Activated T-cell treated with anti-CD3 and anti-CD28 coated beads, Interleukin-2, amount 50 U/mL, for 24 hours (primary cell): ENCODE measurements at places on chromosomes 5 and 9.
A peak's percentile ranks its signal among the peaks of the same experiment; 100 is the strongest.

- DNase-seq = peak; percentile 20
- H3K27me3 ChIP-seq = no peaks in the 10 kb centered on the region
- H3K27ac ChIP-seq = no peak overlapping the region
Observed at GRCh38 chr5:132760601-132761317, 13.5 kb downstream of the CCNI2 start.

DNA sequence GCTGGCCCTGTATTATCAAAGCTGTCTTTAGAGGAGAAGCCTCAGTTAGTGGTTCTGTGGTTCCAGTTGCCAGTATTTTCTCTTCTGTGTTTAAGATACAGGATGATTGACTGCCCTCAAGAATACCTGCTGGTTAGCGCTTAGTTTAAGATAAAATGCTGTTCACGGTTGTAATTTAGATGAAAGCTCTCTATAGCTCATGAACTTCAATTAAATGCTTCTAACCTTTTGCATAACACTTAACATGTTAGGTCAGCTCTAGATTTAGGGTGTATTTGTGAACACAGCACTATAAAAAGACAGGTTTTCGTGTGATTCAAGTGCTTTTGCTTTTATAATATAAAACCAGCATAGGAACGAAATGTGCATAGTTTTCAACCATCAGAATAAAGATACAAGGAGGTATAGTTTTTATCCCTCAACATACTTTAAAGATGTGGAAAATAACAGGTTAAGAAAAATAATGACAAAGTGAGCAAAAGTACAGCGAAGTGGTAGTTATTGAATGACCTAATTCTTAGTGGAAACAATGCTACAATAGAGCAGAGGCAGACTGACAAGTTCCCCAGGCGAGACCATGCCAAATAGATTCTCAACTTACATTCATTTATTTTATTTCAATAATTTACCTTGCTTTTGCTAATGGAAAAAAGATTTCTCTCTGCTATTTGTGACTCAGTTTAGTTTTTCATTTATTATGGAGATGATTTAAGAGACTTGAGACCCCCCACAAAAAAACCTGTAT lies 602.6 kb upstream of the DMAC1 start:
- no peaks in the 10 kb centered on the region for H3K4me1 ChIP-seq
- H3K4me3 ChIP-seq = no peak overlapping the region

DNA sequence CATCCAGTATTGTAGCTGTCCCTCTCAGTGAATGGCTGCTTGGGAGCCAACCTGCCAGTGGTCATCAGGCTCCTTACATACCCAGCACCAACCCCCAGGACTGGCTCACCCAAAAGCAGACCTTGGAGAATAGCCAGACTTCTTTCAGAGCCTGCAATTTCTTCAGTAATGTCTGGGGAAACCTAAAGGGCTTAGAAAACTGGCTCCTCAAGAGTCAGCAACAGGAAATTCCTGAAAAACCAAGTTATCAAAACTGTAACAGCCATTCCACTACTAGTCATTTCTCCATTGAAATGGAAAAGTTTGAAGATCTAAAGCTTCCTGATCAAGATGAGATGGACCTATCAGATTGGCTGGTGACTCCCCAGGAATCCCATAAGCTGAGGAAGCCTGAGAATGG lies 12.3 kb upstream of the STING1 start:
- H3K4me3 ChIP-seq = no peak overlapping the region
- H3K27ac ChIP-seq = no peak overlapping the region
- peaks cover 25% of the 10 kb centered on the region for H3K4me1 ChIP-seq
- H3K27me3 ChIP-seq = no peaks in the 10 kb centered on the region

GRCh38 chr9:2425676-2426075 lies 195.9 kb upstream of the VLDLR start:
- DNase-seq = no peak
- no peaks in the 10 kb centered on the region for H3K4me1 ChIP-seq
- H3K4me3 ChIP-seq = no peak overlapping the region
- H3K27me3 ChIP-seq = peaks cover 3% of the 10 kb centered on the region

- no peak for DNase-seq
- peaks cover 14% of the 10 kb centered on the region for H3K4me1 ChIP-seq
- no peak overlapping the region for H3K4me3 ChIP-seq
- H3K27ac ChIP-seq = no peak overlapping the region
- H3K36me3 ChIP-seq = no peaks in the 10 kb centered on the region
Observed at GRCh38 chr5:115379622-115380344, 83.3 kb upstream of the CCDC112 start.

DNA sequence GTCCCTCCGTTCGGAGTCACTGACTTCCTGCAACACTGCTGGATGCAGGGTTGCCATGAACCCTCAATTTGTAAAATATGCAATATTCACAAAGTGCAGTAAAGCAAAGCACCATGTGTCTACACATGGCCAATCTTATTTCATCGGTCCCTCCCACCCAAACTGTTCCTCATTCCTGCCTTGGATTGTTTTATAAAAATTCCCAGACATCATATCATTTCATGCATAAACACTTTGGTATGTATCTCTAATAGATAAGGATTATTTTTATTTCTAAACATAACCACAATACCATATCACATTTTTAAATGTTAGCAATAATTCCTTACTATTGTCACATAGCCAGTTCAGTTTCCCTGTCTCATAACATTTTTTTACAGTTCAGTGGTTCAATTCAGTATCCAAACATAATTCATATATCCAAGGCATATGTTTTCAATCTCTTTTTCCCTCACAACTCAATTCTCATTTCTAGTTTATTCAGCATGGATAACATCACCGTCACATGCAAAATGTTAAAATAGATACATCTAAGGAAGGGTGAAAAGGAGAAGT lies 82.0 kb upstream of the PCAT7 start:
- no peak for DNase-seq
- H3K4me3 ChIP-seq = no peak overlapping the region
- no peaks in the 10 kb centered on the region for H3K4me1 ChIP-seq
- H3K27ac ChIP-seq = no peak overlapping the region
- no peaks in the 10 kb centered on the region for H3K36me3 ChIP-seq

GRCh38 chr5:79621056-79621455 lies 8.8 kb downstream of the TENT2 start:
- no peak overlapping the region for H3K4me3 ChIP-seq
- H3K4me1 ChIP-seq = peaks cover 58% of the 10 kb centered on the region
- DNase-seq = no peak
- peaks cover 94% of the 10 kb centered on the region for H3K36me3 ChIP-seq
- no peaks in the 10 kb centered on the region for H3K27me3 ChIP-seq

- H3K4me3 ChIP-seq = no peak overlapping the region
- H3K27me3 ChIP-seq = peaks cover 53% of the 10 kb centered on the region
- no peaks in the 10 kb centered on the region for H3K36me3 ChIP-seq
Observed at GRCh38 chr9:70049236-70049635, 5.6 kb downstream of the MAMDC2 start.

DNA sequence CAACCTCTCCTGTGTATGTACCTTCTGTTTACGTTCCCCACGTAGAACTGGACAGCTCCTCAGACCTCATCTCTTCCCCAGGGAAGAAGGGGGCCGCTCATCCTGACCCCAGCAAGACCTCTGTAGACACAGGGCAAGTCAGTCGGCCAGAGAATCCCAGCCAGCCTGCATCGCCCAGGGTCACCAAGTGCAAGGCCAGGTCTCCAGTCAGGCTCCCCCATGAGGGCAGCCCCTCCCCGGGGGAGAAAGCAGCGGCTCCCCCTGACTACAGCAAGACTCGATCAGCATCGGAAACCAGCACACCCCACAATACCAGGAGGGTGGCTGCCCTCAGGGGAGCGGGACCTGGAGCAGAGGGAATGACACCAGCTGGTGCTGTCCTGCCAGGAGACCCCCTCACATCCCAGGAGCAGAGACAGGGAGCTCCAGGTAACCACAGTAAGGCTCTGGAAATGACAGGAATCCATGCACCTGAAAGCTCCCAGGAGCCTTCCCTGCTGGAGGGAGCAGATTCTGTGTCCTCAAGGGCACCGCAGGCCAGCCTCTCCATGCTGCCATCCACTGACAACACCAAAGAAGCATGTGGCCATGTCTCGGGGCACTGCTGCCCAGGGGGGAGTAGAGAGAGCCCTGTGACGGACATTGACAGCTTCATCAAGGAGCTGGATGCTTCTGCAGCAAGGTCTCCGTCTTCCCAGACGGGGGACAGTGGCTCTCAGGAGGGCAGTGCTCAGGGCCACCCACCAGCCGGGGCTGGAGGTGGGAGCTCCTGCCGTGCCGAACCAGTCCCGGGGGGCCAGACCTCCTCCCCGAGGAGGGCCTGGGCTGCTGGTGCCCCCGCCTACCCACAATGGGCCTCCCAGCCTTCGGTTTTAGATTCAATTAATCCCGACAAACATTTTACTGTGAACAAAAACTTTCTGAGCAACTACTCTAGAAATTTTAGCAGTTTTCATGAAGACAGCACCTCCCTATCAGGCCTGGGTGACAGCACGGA lies 86.7 kb downstream of the GOLPH3 start:
- no peaks in the 10 kb centered on the region for H3K4me1 ChIP-seq
- no peak overlapping the region for H3K4me3 ChIP-seq
- H3K27ac ChIP-seq = no peak overlapping the region
- no peaks in the 10 kb centered on the region for H3K36me3 ChIP-seq
- DNase-seq = no peak

- no peak overlapping the region for H3K27ac ChIP-seq
- no peak for DNase-seq
Observed at GRCh38 chr5:88925692-88926490, 42.9 kb upstream of the MEF2C start.

GRCh38 chr5:160742446-160742845 lies 109.6 kb downstream of the ATP10B start:
- H3K4me1 ChIP-seq = no peaks in the 10 kb centered on the region
- H3K27ac ChIP-seq = no peak overlapping the region
- H3K4me3 ChIP-seq = no peak overlapping the region

DNA sequence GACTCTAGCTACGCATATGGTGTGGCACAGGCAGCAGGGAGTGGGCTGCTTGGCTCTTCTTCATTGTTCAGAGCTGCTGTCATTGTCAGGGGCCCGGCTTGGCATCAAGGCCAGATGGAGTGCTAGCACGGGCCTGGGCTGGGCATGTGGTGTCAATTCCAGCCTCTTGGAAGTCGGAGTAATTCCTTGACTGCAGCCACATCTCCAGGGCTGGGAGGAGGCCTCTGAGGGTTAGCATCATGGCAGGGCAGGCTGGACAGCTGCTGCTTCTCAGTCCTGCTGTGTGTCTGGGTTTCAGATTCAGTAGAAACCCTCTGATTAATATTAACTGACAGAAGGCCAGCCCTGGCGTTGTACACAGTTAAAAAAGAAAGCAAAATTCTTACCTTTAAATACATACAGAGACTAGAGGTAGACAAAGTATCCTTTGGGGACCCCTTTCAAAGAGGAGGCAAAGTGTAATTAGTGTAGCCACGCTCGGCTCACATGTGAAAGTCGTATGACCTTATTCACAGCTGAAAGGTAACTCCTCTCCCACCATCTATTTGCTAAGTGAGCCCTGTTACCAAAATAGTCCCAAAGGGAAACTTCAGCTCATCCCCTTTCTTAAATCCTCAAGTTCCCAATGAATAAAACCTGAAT lies 126.4 kb downstream of the DOCK2 start:
- peaks cover 94% of the 10 kb centered on the region for H3K36me3 ChIP-seq
- H3K4me1 ChIP-seq = peaks cover 4% of the 10 kb centered on the region
- no peak for DNase-seq
- no peaks in the 10 kb centered on the region for H3K27me3 ChIP-seq

GRCh38 chr5:131792896-131793295 lies 3.9 kb downstream of the FNIP1 start:
- H3K4me3 ChIP-seq = no peak overlapping the region
- H3K27me3 ChIP-seq = no peaks in the 10 kb centered on the region
- H3K36me3 ChIP-seq = peaks cover 33% of the 10 kb centered on the region

GRCh38 chr9:115775659-115776058 lies 377.9 kb upstream of the PAPPA start:
- H3K4me3 ChIP-seq = no peak overlapping the region
- no peaks in the 10 kb centered on the region for H3K4me1 ChIP-seq
- H3K27ac ChIP-seq = no peak overlapping the region
- H3K36me3 ChIP-seq = no peaks in the 10 kb centered on the region
- H3K27me3 ChIP-seq = no peaks in the 10 kb centered on the region
- DNase-seq = no peak

DNA sequence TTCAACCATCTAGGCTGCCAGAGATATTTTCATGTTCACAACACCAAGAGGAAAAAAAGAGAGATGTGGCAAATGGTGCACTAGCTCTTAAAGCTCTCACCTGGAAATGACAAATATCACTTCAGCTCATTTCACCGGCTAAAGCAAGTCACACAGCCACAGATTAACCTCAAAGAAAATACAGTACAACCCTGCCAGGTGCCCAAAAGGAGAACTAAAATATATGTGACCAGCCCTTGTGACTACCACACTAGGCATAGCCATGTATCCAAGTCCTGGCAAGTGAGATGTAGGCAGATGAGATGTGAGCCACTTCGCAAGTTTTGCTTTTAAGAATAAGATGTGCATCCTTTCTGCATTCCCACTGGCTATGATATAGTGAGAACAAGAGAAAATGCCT lies 41.4 kb downstream of the AGTPBP1 start:
- no peak overlapping the region for H3K27ac ChIP-seq
- peaks cover 34% of the 10 kb centered on the region for H3K4me1 ChIP-seq
- H3K36me3 ChIP-seq = peaks cover 14% of the 10 kb centered on the region
- H3K27me3 ChIP-seq = no peaks in the 10 kb centered on the region
- DNase-seq = no peak

- peaks cover 6% of the 10 kb centered on the region for H3K4me1 ChIP-seq
- H3K4me3 ChIP-seq = no peak overlapping the region
- no peak for DNase-seq
- H3K27ac ChIP-seq = no peak overlapping the region
- H3K27me3 ChIP-seq = peaks cover 41% of the 10 kb centered on the region
Observed at GRCh38 chr9:17580119-17580518, 1.3 kb downstream of the SH3GL2 start.

DNA sequence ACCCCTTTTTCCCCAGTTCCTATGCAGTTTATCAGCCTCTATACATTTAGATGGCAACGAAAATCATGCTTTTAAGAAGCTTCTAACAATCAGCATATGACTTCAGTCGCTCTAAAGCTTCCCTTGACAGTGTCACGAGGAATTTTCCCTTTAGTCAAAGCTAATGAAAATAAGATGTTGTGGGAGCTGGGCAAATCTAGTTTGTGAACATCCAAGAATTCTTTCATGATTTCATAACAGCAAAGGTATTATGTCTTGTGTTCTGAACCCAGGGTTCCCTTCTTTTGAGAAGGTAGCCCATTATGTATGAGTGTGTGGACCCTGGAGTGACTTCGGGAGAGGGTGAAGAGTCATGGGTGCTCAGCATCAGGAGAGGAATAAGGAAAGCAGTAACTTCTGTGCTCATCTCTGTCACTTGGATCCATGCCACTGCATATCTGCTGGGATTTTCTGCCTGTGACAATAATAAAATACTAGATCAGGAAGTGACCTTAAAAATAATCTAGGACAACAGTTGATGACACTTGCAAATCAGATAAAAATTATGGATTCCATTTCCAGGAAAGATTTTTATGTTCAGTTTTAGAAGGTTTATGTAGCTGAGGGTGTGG lies 102.4 kb downstream of the PCSK1 start:
- H3K27me3 ChIP-seq = peaks cover 47% of the 10 kb centered on the region
- no peak overlapping the region for H3K27ac ChIP-seq
- no peaks in the 10 kb centered on the region for H3K36me3 ChIP-seq
